ENCODE measurements at places on chromosomes 7 and 10.

- H3K27me3 ChIP-seq, result no peaks in the 10 kb centered on the region
- no peaks in the 10 kb centered on the region for H3K4me1 ChIP-seq
- DNase-seq, result no peak
- H3K27ac ChIP-seq, result no peak overlapping the region
- H3K4me3 ChIP-seq, result no peak overlapping the region
These were observed 224.3 kb upstream of the IGFBP3 start for GRCh38 chr7:46145412-46145811.

DNA sequence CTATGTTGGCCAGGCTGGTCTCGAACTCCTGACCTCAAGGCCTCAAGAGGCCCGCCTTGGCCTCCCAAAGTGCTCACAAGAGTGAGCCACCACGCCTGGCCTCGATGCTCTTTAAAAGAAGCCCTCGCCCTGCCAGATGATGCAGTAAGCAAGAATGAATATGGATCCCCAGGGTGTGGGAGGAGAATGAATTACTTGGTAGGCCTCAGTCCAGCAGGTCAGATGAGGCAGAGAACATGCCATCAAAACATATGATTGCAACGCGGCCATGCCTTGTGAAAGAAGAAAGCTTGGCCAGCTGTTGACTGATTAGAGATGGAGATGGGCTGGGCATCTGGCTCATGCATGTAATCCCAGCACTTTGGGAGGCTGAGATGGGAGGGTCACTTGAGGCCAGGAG is 68.7 kb downstream of the CAMK1D start:
- DNase-seq, result no peak
- no peak overlapping the region for H3K27ac ChIP-seq
- no peaks in the 10 kb centered on the region for H3K27me3 ChIP-seq
- peaks cover 4% of the 10 kb centered on the region for H3K4me1 ChIP-seq

DNA sequence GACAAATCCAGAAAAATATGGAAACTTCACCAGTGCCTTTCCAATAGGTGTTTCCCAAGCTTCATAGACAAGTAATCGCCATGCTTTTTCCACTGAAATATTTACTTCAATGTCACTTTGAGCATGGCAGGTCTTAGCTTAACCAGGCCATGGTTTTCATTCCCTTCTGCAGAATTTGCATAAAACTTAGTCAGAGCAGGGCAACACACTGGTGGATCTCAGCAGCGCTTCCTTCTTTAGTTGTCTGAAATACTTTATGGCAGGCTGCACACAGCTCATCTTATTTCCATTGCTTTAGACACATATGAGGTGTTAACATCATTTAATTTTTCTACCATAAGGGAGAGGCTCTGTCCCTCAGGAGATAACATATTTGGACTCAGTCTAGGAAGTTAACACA is 102.9 kb upstream of the AHR start:
- DNase-seq, result no peak
- H3K4me1 ChIP-seq, result no peaks in the 10 kb centered on the region
- no peak overlapping the region for H3K27ac ChIP-seq
- no peak overlapping the region for H3K4me3 ChIP-seq
- H3K36me3 ChIP-seq, result no peaks in the 10 kb centered on the region
- H3K27me3 ChIP-seq, result no peaks in the 10 kb centered on the region

DNA sequence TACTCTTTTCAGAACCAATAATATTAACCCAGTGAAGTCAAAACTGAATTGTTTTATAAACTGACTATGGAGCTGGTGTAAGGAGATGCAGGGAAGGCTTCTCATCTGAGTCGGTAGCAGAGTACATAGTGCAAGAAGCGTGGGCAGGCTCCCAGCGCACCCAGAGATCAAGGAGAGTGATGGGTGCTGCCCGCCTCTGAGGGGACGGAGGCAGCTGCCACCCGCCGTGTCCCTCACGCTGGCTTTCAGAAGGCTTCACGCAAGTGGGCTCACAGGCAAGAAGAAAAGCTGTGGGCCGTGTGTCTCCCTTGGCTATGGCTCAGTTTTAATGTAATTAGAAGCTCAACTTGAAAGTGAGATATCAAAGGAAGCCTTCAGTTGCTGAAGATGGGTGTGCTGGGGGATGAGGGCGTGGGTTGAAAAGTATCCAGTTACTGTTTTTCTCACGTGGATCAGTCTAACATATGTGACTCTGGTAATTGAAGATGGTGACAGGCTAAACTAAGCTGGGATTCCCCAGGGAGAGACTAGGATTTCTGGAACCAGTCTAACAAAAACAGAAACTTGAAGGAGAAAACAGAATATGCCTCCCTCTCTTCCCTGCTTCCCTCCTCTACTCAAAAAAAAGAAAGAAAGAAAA is 159.9 kb downstream of the MGMT start:
- H3K4me1 ChIP-seq, result no peaks in the 10 kb centered on the region
- no peak overlapping the region for H3K27ac ChIP-seq
- H3K4me3 ChIP-seq, result no peak overlapping the region
- DNase-seq, result no peak
- no peaks in the 10 kb centered on the region for H3K36me3 ChIP-seq

DNA sequence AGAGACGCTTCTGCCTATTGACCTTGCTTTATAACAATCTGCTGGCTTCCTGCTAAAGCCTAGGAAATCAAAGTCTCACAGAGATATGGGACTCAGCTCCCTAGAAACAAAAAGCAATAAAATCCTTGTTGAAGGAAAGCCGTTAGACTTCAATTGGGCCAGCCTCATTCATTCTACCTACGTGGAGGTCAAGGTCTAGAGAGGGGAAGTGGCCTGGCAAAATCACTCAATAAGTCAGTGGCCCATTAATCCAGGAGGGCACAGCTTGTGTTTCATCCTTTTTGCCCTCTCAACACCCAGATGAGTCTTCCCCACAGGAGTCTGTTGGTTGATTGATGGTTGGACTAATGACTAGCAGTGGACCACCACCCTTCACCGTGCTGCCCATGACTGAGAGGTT is 40.5 kb upstream of the ACSL5 start:
- H3K36me3 ChIP-seq, result no peaks in the 10 kb centered on the region
- no peak for DNase-seq
- H3K4me3 ChIP-seq, result no peak overlapping the region
- no peaks in the 10 kb centered on the region for H3K4me1 ChIP-seq

DNA sequence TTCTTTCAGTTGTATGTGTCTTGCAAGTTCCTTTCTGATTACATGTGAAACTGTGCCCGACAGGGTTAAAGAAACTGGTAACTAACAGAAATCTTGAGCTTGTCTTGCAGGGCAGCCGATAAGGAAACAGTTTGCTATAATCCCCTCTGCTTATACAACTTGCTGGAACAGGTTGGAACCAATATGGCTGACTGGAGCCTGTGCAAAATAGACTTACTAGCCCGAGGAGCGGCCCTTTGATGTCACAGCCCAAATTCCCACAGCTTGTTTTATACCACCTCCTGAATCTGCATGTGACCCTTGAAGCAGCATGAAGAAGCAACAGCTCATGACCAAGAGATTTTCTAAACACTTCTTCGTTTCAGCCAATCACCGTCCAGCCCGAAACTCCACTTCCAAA is 3.3 kb upstream of the YKT6 start:
- H3K4me1 ChIP-seq, result peaks cover 11% of the 10 kb centered on the region
- DNase-seq, result no peak
- no peak overlapping the region for H3K4me3 ChIP-seq
- H3K36me3 ChIP-seq, result no peaks in the 10 kb centered on the region

- no peaks in the 10 kb centered on the region for H3K4me1 ChIP-seq
- H3K36me3 ChIP-seq, result no peaks in the 10 kb centered on the region
- H3K4me3 ChIP-seq, result no peak overlapping the region
- no peak for DNase-seq
- H3K27ac ChIP-seq, result no peak overlapping the region
These were observed 13.6 kb upstream of the C10orf120 start for GRCh38 chr10:122713091-122713885.

GRCh38 chr7:25967278-25968204 is 184.5 kb upstream of the NFE2L3 start:
- no peaks in the 10 kb centered on the region for H3K36me3 ChIP-seq
- H3K27me3 ChIP-seq, result peaks cover 11% of the 10 kb centered on the region
- no peak for DNase-seq
- no peaks in the 10 kb centered on the region for H3K4me1 ChIP-seq
- H3K27ac ChIP-seq, result no peak overlapping the region

- no peaks in the 10 kb centered on the region for H3K36me3 ChIP-seq
- H3K4me1 ChIP-seq, result no peaks in the 10 kb centered on the region
- no peaks in the 10 kb centered on the region for H3K27me3 ChIP-seq
These were observed 66.2 kb downstream of the FAM241B start for GRCh38 chr10:69696073-69696731.

GRCh38 chr7:123573341-123573740 is 15.7 kb upstream of the NDUFA5 start:
- no peaks in the 10 kb centered on the region for H3K36me3 ChIP-seq
- no peak overlapping the region for H3K27ac ChIP-seq
- no peak overlapping the region for H3K4me3 ChIP-seq

- H3K4me1 ChIP-seq, result no peaks in the 10 kb centered on the region
- no peak overlapping the region for H3K27ac ChIP-seq
- no peaks in the 10 kb centered on the region for H3K36me3 ChIP-seq
These were observed 27.4 kb downstream of the FAM241B start for GRCh38 chr10:69657430-69657829.

- peaks cover 35% of the 10 kb centered on the region for H3K4me1 ChIP-seq
- H3K27ac ChIP-seq, result no peak overlapping the region
- no peaks in the 10 kb centered on the region for H3K27me3 ChIP-seq
- H3K4me3 ChIP-seq, result no peak overlapping the region
- no peak for DNase-seq
These were observed 233.0 kb downstream of the DIP2C start for GRCh38 chr10:456486-456885.

- H3K36me3 ChIP-seq, result no peaks in the 10 kb centered on the region
- no peak overlapping the region for H3K27ac ChIP-seq
- DNase-seq, result no peak
- H3K27me3 ChIP-seq, result no peaks in the 10 kb centered on the region
- H3K4me3 ChIP-seq, result no peak overlapping the region
These were observed 169.5 kb upstream of the LYZL1 start for GRCh38 chr10:29119374-29119773.

DNA sequence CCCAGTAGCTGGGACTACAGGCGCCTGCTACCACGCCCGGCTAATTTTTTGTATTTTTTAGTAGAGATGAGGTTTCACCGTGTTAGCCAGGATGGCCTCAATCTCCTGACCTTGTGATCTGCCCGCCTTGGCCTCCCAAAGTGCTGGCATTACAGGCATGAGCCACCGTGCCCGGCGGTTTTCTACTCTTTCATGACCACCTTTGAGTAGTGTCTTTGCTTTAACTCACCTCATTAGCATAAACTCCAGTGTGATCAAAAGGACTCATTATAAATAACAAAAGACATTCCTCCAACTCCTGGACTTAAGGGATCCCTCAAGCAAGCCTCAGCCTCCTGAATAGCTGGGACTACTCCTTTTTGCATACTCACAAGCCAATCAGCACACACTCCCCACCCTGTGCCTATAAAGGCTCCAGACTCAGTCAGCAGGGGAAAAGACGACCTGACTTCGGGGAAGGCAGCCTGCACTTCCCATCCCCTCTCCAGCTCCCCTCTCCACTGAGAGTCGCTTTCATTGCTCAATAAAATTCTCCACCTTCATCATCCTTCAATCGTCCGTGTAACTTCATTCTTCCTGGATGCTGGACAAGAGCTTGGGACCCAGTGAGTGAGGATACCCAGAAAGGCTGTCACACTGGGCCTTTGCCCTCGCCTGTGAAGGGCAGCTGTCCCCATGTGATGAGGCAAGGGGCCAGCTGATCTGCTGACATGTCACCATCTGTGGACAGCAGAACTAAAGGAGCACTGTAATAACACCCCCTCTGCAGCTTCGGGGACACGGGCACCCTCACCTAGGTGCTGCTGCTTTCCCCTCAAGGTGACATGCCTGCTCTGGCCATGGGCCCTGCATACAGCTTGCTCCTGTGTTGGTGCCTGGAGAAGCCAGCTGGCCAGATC is 35.0 kb upstream of the EIF4H start:
- H3K27ac ChIP-seq, result no peak overlapping the region
- H3K27me3 ChIP-seq, result no peaks in the 10 kb centered on the region
- H3K4me3 ChIP-seq, result no peak overlapping the region
- no peaks in the 10 kb centered on the region for H3K4me1 ChIP-seq

- no peak overlapping the region for H3K27ac ChIP-seq
- H3K36me3 ChIP-seq, result no peaks in the 10 kb centered on the region
- no peak overlapping the region for H3K4me3 ChIP-seq
- no peaks in the 10 kb centered on the region for H3K4me1 ChIP-seq
- H3K27me3 ChIP-seq, result no peaks in the 10 kb centered on the region
- DNase-seq, result no peak
These were observed 357.0 kb downstream of the FRMD4A start for GRCh38 chr10:13973742-13974141.

DNA sequence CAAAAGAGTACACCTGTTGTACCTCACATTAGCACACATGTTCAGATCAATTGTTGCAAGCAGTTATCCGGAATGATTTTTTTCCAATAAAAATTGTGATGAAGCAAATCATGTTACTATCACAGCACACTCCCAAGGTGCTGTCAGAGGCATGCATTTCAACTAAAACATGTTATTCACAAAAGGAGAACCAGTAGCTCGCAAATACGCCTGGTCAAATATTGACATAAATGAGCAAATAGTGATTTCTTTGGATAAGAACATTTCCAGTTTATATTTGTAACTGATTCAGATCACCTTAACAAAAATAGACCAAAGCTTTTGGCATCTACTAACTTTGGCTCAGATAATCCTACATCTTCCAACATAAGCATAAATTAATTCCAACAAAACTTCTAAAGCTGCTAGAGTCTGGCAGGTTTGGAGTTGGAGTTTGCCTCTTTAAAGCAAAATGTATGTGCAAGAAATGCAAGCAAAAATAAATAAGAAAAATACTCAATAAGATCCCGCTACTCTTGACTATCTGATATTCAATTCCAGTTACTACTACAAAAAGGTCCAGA is 208.0 kb downstream of the SFMBT2 start:
- no peak overlapping the region for H3K4me3 ChIP-seq
- no peak overlapping the region for H3K27ac ChIP-seq
- H3K36me3 ChIP-seq, result peaks cover 5% of the 10 kb centered on the region
- DNase-seq, result no peak
- H3K4me1 ChIP-seq, result no peaks in the 10 kb centered on the region

GRCh38 chr10:27388761-27389399 is 115.2 kb upstream of the RAB18 start:
- H3K27me3 ChIP-seq, result no peaks in the 10 kb centered on the region
- no peaks in the 10 kb centered on the region for H3K36me3 ChIP-seq
- H3K27ac ChIP-seq, result no peak overlapping the region
- H3K4me3 ChIP-seq, result no peak overlapping the region

DNA sequence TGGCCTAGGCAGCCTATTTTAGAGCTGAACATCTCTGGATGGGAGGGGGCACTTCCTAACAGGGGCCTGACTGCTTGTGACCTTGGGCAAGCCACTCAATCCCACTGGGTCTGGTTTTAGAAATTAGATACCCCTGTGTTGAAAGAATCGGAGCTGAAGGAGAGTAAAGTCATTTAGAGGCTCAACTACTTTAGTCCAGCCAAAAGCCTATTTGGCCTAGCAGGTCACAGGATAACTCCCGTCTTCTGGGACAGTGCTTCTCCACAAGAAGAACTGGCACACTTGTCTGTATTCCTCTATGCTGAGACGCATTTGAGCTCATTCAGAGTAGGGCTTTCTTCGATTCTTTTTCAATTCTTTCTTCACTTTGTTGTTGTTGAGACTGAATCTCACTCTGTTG is 224.2 kb downstream of the CHCHD3 start:
- no peak overlapping the region for H3K27ac ChIP-seq

All from CD8-positive, alpha-beta memory T cell (primary cell).